Stimulated activated CD4-positive, alpha-beta T cell treated with anti-CD3 and anti-CD28 coated beads, Interleukin-1b, Interleukin-23, amount 100 ng/mL, for 1 hour (primary cell): ENCODE measurements at places on chromosomes 3 and 15.

- DNase-seq, result no peak
Measured at GRCh38 chr15:65937054-65937453, 67.8 kb downstream of the RAB11A start.

DNA sequence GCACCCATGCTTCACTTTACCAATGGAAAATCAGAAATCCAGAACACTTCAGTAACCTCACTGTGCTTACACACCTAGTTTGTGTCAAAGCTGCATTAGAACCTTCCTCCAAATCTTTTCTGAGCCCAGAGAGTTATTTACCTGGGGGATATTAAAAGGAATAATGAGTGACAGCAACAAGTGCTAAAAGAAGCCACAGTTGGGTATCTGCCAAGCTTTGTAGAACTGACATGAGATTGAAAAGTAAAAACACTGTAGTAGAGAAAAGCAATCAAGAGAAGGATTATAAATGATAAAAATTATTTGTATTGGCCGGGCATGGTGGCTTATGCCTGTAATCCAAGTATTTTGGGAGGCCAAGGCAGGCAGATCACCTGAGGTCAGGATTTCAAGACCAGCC is 8.8 kb upstream of the TBC1D23 start:
- no peak for DNase-seq

- DNase-seq, result no peak
Measured at GRCh38 chr3:160616716-160617115, 51.3 kb upstream of the KPNA4 start.

- DNase-seq, result no peak
Measured at GRCh38 chr3:141940194-141940776, 63.8 kb downstream of the ATP1B3 start.

GRCh38 chr3:160616311-160616710 is 50.9 kb upstream of the KPNA4 start:
- no peak for DNase-seq

GRCh38 chr3:126111126-126111551 is 27.2 kb upstream of the SLC41A3 start:
- DNase-seq, result no peak

- no peak for DNase-seq
Measured at GRCh38 chr15:58141894-58142293, 3.7 kb downstream of the AQP9 start.

DNA sequence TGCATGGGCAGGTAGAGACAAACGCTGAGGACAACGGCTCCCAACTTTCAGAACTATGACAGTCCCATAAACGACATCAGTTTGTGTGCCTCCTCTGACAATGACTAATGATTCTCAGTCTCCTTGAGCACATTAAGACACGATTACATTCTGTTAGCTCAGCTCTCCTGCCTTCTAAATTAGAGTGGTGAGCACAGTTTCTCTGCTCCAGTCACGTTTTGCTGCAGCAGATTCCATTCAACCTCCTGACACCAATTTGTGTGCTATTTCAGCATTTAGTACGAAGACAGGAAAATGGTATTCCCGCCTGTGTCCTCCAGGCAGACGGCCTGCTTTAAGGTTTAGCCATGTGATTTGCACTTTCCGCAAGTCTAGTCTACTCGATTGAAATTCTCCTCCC is 458.4 kb upstream of the CFAP20DC start:
- no peak for DNase-seq

- DNase-seq, result no peak
Measured at GRCh38 chr15:82624008-82624407, 23.2 kb downstream of the CPEB1 start.

GRCh38 chr3:72347819-72348319 is 500.4 kb downstream of the SHQ1 start:
- DNase-seq, result no peak

GRCh38 chr3:55658270-55658669 is 171.2 kb upstream of the WNT5A start:
- DNase-seq, result no peak
